Naive thymus-derived CD4-positive, alpha-beta T cell (primary cell): ENCODE measurements at places on chromosomes 1 and 21. TPM values are rescaled to one million over a fixed set of nuclear protein-coding genes. Genes with fewer than 3 reads are reported as not detected.

DNA sequence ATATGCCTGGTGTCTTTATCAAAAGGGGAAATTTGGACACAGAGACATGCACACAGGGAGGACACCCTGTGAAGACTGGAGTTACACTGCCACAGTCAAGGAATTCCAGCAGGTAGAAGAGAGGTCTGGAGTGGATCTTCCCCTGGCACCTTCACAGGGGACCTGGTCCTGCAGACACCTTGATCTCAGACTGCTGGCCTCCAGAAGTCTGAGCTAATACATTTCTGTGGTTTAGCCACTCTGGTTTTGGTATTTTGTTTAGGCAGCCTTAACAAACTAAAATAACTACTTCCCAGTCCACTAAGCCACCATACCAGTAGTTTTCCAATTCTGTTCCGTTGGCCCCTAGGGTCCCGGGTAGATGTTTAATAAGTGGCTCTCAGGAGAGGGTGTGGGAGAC, 164.7 kb downstream of the SETD4 start:
- no peak for DNase-seq

GRCh38 chr1:13951793-13952751, 252.1 kb downstream of the PRDM2 start:
- DNase-seq: no peak

DNA sequence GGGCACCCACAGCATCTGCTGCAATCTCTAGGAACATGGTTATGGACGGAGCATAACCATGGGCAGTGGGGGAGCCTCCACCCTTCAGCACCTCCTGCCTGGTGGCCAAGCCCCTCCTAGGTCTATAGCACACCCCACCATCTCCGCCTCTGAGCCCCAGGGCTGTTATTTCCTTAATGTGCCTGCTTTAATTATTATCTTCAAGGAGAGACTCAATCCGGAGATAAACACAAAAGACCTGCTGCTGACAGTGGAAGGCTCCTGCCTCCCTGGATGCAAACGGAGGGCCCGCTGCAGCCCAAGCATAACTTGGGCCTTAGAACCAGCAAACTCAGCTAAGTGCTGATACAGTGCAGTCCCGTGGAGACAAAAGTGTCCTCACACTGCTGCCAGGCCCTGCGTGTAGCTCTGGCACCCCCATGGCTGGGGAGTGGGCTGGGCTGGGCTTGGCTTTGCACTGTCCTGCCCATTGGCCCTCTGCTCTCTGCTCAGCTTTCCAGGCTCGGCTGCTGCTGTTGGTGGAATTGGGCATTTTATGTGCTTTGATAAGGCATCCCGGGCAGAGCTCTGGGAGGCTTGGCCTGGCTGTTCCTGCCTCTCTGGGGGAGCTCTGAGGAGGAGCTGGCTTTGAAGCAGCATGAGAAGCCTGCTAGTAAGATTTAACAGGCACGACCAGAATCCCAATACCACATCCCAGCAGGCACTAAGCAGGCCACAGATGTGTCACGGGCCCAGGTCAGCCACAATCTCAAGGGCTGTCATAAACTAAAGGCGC, 620.2 kb downstream of the PTPRU start:
- no peak for DNase-seq

DNA sequence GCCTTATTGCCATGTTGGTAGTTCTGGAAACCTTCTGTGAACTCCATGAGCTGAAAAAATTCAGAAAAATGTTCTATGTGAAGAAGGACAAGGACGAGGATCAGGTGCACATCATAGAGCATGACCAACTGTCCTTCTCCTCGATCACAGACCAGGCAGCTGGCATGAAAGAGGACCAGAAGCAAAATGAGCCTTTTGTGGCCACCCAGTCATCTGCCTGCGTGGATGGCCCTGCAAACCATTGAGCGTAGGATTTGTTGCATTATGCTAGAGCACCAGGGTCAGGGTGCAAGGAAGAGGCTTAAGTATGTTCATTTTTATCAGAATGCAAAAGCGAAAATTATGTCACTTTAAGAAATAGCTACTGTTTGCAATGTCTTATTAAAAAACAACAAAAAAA, 57.4 kb downstream of the KCNK1 start:
- no peak for DNase-seq

- no peak for DNase-seq
These were observed 74.9 kb downstream of the SYDE2 start for GRCh38 chr1:85125891-85126290.

- DNase-seq: no peak
These were observed 22.1 kb downstream of the ARHGEF10L start for GRCh38 chr1:17561561-17561985.

DNA sequence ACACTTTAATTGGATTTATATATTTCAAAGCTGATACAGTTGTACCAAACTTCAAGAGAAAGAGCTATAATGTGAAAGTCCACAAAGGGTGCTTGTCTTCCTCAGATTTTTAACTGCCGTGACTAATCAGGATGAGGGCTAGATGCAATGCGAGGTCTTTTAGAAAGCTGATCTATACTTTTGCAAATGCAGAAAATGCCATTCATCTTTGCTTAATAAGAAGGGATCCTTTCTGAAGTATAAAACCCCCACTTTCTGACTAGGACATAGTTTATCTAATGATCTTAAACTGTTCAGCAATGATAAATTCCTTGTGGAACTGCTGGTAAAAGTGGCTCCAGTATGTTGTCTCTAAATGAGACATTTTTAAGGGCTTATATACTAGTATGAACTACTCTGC, 102.7 kb upstream of the NGF start:
- DNase-seq: no peak

DNA sequence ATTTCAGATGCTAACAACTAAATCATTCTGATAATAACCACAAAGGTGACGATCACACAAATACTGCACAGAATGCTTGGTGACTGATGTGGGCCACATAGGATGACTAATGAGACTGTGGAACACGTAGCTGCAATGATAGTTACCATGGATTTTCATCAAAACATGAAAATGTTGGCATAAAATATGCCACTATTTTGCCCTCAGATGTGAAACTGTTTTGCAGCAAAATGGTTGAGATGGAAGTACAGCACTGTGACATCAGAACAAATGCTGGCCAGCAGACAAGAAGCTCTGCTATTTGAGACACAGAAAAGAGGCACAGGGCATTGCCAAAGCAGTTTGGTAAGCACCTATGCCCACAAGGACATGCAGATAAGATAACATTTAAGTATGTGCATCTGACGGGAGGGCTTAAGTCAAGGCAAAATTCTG, 83.8 kb downstream of the NIBAN1 start:
- no peak for DNase-seq

- DNase-seq: no peak
These were observed 139.2 kb downstream of the CASZ1 start for GRCh38 chr1:10657088-10657847.

GRCh38 chr21:35548904-35549615, 500.0 kb upstream of the RUNX1 start:
- DNase-seq: no peak

DNA sequence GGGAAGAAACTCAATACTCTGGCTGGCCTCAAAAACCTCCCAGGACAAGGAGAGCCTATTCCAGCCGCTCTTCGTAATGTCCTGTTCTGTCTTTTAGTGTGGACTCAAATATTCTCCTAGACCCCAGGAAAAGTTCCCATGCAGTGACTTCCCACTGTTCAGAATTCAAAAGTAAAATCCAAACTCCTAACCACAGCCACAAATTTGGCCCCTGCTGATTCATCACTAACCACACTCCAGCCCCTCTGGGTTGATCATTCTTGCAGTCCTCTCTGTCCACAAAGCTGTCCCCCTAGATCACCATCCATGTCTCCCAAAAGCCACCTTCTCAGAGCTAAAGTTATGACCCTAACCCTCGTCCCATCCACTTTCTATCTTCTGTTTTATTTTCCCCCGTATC, 5.1 kb downstream of the CTNNBIP1 start:
- DNase-seq: no peak

- no peak for DNase-seq
These were observed 25.4 kb upstream of the CGN start for GRCh38 chr1:151485685-151486255.

DNA sequence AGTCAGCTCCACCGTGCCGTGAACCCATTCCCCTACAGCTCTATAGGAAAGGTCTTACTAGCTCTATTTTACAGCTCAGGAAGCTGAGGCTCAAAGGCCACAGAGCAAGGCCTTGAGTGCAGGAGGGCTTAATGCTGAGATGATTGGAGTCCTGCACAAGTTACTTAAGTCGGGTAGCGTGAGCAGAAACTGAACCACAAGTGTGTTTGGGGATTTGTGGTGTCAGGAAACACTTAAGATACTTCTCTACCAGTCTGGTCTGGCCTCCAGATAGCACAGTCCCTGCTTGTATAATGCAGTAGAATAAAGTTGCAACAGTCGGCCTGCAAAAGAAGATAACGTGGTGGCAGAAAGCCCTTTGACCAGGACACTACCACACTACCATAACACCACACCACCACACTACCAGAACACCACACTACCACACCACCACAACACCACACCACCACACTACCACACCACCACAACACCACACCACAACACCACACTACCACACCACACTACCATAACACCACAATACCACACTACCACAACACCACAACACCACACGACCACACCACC, 118.1 kb downstream of the SPSB1 start:
- no peak for DNase-seq

- no peak for DNase-seq
These were observed 106.2 kb upstream of the COL6A1 start for GRCh38 chr21:45875416-45875760.

DNA sequence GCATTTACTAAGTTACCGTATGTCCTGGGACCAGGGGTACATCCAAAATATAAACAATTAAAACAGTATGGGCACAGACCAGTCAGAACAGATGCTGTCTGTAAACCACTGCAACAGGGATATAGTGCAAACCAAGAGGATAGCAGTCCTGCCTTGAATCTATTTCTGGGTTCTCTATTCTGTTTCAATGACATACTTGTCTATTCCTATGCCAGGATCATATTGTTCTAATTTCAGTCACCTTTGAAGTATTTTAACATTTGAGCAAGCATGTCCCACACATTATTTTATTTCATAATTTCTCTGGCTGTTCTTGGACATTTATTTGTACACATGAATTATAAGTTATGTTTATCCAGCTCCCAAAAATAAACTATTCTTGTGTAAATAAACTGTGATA, 28.2 kb upstream of the SYDE2 start:
- DNase-seq: no peak

DNA sequence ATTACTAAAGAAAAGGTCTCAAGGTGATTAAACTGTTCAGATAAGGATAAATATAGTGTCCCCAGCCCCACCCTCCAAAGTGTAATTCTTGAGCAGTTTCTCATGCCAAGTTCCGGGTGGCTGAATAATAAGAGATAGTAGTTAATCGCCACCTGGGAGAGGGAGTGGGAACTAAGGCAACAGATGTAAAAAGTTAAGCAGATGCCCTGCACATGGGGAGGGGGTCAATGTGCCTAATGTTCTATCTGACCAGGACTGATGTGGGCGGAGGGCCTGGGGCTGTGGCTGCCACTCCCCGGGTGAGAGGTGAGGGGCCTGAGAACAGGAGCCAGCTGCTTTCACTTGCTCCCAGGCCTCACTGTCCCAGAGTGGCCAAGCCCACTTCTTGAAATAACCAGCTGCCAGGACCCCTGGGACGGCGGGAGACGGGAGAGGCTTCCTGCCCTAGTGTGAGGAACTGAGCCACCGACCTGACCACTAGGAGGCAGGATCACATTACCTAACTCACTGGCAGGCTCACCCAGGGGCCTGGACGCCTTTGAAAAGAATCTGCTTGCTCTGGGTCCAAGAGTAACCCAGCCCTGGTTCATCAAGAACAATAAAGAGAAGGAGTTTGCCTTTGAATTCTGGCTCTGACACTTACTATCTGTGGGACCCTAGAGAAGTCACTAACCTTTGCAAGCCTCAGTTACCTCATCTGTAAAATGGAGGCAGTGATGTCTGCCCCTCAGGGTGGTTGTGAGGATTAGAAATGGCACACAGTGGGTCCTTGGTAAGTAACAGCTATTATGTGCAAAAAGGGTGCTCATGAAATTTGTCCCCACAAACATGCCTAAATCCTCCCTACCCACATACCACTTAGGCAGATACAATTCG, 179.2 kb downstream of the ATG4C start:
- no peak for DNase-seq

AHCYL1 gene
- total RNA-seq: 28.8 TPM

NEK2 gene
- total RNA-seq: 26.5 TPM in 2 replicates

KCNT2 gene
- total RNA-seq: not detected

WDR64 gene
- total RNA-seq: 0.66 TPM

ST6GALNAC5 gene
- total RNA-seq: not detected

FAM163A gene
- 0.17 TPM for total RNA-seq

BARHL2 gene
- not detected for total RNA-seq

USH2A gene
- not detected for total RNA-seq

PCNX2 gene
- total RNA-seq: 45.1 TPM

EXO1 gene
- 0.11 TPM for total RNA-seq

LMNA gene
- total RNA-seq: 18.0 and 22.7 TPM in 2 replicates

SPATA45 gene
- not detected for total RNA-seq

PTPN14 gene
- 0.03 TPM for total RNA-seq

LCE1F gene
- not detected for total RNA-seq

LAMC2 gene
- total RNA-seq: not detected

SELENBP1 gene
- total RNA-seq: not detected
